Stimulated activated CD4-positive, alpha-beta T cell treated with anti-CD3 and anti-CD28 coated beads, Interleukin-15, amount 100 ng/mL, for 1 hour (primary cell): ENCODE measurements at places on chromosomes 2 and 18.

DNA sequence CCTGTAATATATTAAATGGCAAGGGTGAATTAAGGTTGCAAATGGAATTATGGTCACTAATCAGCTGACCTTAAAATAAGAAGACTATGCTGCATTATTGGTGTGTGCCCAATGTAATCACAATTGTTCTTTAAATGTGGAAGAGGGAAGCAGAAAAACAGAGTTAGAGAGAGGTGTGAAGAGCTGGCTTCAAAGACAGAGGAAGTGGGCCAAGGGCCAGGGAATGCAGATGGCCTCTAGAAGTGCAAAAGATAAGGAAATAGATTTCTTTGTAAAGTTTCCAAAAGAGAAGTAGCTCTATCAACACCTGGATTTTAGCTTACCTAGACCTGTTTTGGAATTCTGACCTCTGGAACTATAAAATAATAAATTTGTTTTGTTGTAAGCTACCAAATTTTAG, 276.0 kb downstream of the LRRTM1 start:
- no peak for DNase-seq

GRCh38 chr2:218026244-218026643, 23.4 kb upstream of the TNS1 start:
- DNase-seq, result no peak

DNA sequence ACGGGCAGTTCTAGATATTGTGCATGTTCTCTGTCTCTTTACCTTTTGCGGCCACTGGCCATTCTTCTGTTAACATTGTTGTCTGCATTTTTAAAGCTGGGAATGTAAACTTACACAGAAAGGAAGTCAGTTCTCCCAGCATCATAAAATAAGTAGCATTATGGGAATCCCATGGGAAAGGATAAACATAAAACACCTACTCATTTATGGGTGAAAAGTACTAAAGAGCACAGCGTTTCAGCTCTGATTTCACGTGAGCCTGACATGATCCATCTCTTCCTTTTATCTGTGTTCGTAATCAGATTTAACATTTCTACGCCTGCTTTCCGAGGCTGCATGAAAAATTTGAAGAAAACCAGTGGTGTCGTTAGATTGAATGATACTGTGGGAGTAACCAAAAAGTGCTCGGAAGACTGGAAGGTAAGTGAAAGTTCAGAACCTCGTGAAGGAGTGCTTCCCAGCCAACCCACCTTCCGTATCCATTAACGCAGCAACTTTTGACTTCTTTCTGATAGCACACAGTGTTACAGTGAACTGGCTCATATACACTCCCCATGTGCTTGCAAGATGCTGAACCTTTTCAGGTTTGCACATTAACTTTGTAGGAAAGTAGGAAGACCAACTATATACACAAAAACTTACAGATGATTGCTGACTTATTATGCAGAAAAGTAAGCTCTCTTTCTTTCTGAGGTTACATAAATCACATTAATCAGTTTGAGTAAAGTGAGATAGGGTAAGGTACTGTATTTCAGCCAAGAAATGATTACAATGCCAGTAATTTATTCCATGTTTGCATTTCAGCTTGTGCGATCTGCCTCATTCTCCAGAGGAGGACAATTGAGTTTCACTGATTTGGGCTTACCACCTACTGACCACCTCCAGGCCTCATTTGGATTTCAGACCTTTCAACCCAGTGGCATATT, 86.5 kb upstream of the TTC39C start:
- no peak for DNase-seq

DNA sequence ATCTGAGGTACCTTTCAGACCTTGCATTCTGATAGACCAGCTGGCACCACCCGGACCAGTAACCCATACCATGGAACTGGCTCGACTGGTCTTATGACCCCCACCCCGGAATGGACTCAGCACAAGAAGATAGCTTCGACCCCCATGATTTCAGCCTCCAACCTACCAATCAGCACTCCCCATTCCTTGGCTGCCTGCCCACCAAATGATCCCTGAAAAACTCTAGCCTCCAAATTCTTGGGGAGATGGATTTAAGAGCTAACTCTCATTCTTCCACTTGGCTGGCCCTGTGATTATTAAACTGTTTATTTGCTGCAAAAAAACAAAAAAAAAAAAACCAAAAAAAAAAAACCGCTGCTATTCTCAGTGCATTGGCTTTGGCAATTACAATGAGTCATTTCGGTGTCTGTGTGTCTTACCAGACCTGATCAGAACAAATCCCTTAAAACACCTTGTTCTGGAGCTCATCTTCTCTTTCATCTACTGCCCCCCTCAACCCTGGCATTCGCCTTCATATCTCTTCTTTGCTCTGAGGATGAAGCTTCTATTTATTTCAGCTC, 60.1 kb upstream of the KIF5C start:
- DNase-seq, result no peak

DNA sequence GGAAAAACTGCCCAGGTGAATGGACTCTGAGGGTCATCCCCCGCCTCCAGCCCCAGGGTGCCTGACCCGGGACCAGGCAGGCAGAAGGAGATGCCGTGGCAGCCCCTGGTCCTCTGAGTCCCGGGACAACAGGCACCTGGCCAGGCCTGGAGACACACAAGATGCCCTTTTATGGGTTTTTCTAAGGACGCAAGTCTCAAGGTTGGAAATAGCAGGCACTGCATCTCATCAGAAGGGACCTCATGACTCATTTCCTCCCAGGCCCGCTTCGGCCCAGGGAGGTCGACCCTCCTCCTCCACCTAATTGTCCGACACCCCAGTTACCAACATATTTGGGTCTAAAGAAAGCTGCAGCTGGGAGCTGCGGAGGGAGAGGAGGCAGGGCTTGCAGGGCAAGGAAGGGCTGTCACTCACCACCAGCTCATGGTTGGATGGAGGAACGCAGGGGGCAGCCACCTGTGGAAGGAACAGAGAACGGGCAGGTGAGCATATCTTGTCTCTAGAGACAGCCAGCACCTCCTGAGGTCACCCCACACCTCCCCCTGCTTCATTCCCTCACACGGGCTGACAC, 82.9 kb downstream of the TNS1 start:
- no peak for DNase-seq
